ENCODE measurements at places on chromosomes 5 and 9.
A peak's percentile ranks its signal among the peaks of the same experiment; 100 is the strongest.

DNA sequence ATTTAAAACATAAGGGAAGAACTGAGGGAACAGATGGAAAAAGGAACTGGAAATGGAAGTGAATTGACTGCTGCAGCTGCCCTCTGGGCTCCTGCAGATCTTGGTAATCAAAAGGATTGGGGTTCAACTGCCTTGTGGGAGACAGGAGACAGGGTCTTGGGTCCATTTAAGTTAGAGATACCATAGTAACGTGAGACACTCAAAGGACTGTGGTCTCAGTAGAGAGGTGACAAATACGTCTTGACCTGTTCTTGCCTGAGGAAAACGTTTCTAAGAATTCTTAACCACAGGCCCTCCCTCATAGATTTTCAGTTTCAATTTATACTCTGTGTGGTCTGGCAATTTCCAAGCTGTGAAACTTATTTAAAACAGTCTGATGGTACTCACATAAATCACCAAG lies 100.8 kb upstream of the DHFR start:
- no peak for DNase-seq

DNA sequence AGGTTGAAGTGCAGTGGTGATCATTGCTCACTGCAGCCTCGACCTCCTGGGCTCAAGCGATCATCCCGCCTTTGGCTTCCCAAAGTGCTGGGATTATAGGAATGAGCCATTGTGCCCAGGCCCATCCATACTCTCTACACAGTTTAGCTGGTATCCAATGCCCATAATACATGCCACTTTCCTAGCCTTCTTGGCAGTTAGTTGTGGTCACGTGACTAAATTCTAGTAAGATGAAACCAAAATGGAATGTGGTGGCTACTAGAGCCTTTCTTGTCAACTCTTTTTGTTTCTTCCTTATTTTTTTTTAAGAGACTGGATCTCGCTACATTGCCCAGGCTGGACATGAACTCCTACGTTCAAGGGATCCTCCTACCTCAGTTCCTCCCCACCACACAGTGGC lies 15.3 kb upstream of the KIF27 start:
- DNase-seq = no peak

DNA sequence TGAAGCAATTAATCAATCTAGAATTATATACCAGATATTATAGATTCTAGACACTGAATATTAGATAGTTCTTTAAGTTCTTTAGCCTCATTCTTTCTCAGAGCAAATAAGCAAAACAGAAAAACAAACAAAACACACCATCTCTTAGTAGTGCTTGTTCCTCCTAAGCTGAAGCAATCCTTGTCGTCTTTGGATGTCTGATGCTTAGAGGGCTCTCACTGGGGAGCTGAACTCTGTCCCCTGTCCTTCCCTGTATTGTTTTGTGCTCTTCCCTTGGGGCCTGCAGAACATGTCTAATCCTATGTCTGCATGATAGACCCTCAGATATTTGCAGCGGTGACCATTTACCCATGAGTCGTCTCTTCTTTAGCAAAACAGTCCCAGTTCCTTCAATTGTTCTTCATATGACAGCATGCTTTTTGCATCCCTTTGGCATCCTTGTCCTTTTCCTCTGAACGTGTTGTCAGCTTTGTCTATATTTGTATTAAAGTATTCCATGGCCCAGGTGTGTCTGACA lies 114.3 kb downstream of the ARHGEF28 start:
- no peak for DNase-seq

DNA sequence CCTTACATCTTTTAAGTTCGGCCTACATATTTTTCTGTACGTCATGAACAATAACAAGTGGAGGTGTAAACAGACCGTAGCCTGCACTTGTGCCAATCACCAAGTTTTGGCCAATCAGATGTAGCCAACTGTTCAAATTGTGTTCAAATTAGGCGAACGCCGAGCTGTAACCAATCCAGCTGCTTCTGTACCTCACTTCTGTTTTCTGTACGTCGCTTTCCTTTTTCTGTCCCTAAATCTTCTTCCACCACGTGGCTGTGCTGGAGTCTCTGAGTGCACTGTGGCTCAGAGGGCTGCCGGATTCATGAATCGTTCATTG lies 26.4 kb downstream of the TRIM14 start:
- DNase-seq = no peak

DNA sequence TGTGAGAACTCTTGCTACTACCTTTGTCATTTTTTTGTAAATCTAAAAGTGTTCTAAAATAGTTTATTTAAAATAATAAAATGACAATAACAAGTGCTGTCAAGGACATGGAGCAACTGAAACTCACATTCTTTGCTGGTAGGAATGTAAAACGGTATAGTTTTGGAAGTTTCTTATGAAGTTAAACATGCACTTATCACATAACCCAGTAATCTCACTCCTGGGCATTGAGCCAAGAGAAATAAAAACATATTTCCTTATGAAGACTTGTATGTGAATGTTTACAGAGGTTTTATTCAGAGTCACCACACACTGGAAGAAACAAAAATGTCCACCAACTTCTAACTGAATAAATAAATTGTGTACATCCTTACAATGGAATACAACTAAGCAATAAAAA lies 46.0 kb upstream of the COL15A1 start:
- no peak for DNase-seq

DNA sequence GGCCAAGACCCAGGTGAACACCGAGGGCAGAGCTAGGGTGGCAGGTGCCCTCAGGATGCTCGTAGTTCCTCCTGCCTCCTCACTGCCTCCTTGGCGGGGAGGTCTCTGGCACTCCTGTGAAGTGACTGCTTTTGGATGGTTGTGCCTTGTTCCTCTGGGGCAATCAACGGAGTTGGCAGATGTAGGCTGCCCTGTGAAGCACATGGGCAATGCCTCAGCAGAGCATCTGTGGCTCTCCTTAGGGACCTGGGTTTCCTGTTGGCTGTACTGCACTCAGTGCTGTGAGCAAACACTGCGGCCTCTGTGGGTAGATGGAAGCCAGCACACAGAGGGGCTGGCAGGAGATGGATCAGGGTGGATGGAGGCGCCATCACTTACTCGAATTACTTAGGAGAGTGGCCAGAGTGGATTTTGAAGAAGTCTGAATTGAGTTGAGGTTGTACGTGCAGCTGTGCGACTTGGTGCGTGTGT lies 71.4 kb upstream of the COL5A1 start:
- DNase-seq = no peak

DNA sequence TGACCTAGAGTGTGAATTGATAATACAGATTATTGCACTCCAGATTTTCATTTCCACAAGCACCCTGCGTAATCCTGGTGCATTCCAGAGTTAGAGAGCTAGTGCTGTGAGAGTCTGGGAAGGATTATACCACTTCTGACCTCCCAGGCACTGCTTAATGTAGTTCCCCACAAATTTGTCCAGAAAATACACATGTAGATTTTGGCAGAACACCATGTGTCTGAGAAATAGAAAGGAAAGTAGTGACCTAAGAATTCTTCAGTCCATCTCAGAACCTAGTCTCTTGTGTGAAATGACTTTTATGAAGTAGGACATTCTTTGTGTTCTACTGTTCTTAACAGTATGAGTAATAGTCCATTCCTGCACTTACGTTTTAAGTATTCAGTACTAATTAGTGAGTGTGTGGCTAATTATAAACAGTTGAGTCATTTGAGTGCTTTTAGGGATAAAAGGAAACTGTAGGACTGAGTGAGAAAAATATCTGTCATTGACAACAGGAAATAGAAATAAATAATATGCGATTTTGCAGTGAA lies 27.8 kb upstream of the PTPDC1 start:
- no peak for DNase-seq

DNA sequence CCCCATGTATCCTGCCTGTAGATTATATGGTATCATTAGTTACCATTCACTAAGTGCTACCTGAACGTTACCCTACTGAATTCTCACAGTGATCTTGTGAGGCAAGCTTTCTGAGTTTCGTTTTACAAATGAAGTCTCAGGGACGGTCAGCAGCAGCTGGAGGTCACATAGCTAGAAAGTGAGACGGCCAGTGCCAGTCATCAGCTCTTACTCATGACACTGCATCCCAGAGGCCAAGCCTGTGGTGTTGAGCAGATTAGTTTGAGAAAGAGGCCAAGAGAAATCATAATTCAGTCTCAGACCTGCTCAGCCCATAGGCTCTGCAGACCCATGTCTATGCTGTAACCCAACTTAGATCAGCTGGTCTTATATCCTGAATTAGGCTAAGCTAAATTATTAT lies 95.7 kb upstream of the EGFLAM start:
- no peak for DNase-seq

- no peak for DNase-seq
Measured at GRCh38 chr9:124611106-124611505, 103.9 kb upstream of the NR5A1 start.

- DNase-seq = no peak
Measured at GRCh38 chr9:88985616-88986015, 5.7 kb upstream of the S1PR3 start.

GRCh38 chr5:148446611-148447010 lies 62.9 kb downstream of the FBXO38 start:
- no peak for DNase-seq

- DNase-seq = no peak
Measured at GRCh38 chr9:93501406-93501805, 48.0 kb upstream of the FAM120AOS start.

- no peak for DNase-seq
Measured at GRCh38 chr9:11356067-11356466, 743.3 kb upstream of the PTPRD start.

- DNase-seq = no peak
Measured at GRCh38 chr9:92608909-92609445, 61.0 kb downstream of the IPPK start.

DNA sequence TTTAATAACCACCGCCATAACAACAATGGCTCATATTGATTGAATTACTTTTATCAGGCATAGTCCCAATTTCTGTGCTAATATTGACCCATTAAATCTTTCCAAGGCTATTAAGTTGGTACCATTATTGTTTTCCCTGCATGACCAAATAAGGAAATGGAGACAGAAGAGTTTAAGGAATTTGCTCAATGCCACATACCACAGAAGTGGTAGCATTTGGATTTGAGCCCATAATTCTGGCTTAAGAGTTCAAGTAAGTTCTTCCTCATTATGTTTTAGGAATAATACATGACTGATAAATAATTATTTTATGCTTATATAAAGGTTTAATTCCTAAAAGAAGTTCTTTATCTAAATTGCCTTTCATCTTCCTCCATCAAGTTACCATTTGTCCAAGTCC lies 43.4 kb upstream of the HAPLN1 start:
- no peak for DNase-seq

- DNase-seq = peak; percentile 24
Measured at GRCh38 chr5:39716532-39717028, 291.8 kb upstream of the DAB2 start.

DNA sequence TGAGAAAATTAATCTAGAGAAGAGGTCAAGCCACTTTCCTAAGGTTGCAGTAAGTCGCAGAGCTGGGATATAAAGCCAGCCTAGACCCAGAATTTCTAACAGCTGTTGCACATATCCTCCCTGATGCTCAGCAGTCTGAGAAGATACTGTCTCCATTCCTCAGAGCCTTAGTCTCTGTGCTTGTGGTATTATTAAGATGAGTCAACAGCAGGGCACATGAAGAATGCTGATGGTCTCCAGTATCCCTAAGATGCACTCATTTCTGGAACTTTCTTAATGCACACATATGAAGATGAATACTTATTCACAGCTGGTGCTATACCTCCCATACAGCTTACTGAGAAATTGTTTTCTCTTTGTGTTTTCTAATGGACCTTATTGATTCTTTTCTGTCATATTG lies 32.5 kb downstream of the SGCD start:
- DNase-seq = no peak

DNA sequence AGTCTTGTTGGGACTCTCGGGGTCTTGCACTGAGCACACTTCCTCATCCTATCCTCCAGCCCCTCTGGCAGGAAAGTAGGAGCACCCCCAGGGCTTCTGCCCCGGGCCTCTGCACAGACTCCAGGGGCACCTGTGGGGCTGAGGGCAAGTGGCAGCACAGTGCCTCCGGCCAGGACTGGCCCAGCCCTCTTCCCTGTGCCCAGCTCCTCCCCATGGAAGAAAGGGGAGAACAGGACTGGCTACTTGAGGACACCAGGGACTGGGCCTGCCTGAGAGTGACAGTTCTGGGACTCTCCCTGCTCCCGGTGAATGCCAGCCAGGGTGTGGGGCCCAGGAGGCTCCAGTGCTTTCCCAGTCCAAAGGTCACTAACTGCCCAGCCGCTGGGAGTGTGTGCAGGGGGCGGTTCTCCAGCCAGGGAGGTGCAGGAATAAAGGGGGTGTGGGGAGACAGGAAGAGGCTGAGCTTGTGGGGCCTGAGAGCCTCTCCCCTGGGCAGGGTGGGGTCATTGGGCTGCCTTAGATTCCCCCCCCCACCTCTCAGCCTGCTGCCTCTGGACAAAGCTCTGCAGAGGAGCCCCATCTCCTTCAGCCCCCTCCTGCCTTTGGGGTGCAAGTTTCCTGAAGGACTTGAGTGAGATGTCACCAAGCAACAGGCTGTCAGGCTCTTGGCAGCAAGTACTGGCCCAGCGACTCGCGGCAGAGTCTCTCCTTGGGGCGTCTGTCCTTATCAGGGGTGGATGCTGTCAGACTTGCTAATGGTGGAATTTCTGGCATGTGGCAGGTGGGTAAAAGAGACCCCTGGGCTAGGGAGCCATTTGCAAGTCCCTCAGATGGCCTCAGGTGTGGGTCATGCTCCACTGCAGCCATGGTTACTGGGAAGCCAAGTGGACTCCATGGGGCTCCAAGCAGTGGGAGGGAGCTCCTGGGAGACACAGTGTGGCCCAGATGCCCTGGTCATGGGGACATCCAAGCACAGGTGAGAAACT lies 19.1 kb upstream of the JADE2 start:
- DNase-seq = no peak

DNA sequence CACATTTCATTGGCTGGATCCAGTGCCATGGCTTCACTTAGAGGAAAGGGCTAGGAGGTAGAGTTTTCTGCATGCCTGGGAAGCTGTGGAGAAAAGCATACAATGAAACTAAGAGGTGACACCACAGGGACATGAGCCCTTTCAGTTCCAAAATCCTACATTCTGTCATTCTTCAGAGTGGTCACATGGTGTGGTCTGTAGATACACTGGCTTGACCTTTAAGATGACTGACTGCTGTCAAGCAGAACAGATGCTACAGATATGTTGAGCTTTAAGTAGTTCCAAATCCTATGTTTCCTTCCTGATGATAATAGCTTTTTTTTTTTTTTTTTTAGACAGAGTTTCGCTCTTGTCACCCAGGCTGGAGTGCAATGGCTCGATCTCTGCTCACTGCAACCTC lies 26.2 kb downstream of the DMRT3 start:
- DNase-seq = no peak

DNA sequence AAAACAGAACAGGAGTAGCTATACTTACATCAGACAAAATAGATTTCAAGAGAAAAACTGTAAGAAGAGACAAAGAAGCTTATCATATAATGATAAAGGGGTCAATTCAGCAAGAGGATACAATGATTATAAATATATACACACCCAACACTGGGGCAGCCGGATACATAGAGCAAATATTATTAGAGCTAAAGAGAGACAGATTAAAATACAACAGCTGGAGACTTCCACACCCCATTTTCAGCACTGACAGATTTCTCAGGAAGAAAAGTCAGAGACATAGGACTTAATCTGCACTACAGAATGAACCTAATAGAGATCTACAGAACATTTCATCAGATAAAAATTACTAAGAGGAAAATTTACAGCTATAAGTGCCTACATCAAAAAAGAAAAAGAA lies 35.7 kb downstream of the OXCT1 start:
- DNase-seq = no peak

GRCh38 chr5:177390363-177391300 lies 6.4 kb downstream of the SLC34A1 start:
- peak; percentile 90 for DNase-seq

GRCh38 chr9:4680750-4681149 lies 1.4 kb downstream of the CDC37L1 start:
- DNase-seq = no peak

Measured in stimulated activated CD4-positive, alpha-beta T cell treated with anti-CD3 and anti-CD28 coated beads, Interleukin-1b, Interleukin-23, amount 100 ng/mL, for 48 hours (primary cell).